ENCODE measurements at places on chromosomes 4 and X.

DNA sequence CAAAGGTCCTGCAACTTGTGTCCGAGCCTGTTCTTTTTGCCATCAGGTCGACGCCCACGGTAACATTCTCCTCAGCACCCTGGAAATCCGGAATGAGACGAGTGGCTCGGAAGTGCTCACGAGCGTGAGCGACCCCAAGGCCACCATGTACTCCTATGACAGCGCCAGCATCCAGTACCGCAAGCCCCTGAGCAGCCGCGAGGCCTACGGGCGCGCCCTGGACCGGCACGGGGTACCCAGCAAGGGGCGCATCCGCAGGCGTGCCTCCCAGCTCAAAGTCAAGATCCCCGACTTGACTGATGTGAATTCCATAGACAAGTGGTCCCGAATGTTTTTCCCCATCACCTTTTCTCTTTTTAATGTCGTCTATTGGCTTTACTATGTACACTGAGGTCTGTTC is 37.9 kb downstream of the COMMD8 start:
- no peak for DNase-seq

- no peak for DNase-seq
Measured at GRCh38 chrX:69362856-69363255, 141.3 kb upstream of the NALF2 start.

DNA sequence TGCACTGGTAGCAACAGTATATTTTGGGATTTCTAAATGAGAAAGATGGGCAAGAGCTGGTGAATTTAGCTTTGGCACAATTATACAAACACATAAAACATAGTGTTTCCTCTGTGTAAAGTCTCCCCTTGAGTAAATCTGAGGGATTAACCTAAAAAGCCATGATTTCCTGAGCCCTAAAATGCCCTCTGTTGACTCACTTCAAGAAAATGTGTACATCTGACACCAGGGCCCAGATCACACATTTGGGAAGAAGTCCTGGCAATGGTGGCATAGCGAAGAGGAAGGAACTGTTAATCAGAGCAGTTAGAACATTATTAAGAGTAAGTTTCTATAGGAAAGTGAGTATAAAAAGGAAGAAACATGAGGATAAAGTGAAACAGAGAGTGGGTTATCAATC is 338.5 kb downstream of the SPOCK3 start:
- DNase-seq, result no peak

DNA sequence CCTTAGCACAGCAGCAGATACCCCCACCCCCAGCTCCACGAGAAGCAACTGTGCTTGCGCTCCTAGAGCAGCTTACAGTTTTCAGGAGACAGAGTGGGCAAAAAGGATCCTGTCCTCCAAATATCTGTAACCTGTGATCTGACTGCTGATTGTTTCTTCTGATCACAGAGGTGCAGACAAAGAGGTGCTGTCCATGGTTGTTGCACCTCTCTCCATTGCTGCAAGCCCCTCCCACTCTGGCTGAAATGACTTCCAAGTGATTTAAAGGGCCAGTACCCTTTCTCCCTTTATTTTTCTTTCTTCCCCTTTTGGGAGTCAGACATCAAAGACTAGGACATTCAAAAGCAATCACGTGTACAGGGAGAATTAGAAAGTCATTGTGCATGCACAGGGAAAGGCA is 205.3 kb upstream of the GEMIN8 start:
- DNase-seq, result no peak

DNA sequence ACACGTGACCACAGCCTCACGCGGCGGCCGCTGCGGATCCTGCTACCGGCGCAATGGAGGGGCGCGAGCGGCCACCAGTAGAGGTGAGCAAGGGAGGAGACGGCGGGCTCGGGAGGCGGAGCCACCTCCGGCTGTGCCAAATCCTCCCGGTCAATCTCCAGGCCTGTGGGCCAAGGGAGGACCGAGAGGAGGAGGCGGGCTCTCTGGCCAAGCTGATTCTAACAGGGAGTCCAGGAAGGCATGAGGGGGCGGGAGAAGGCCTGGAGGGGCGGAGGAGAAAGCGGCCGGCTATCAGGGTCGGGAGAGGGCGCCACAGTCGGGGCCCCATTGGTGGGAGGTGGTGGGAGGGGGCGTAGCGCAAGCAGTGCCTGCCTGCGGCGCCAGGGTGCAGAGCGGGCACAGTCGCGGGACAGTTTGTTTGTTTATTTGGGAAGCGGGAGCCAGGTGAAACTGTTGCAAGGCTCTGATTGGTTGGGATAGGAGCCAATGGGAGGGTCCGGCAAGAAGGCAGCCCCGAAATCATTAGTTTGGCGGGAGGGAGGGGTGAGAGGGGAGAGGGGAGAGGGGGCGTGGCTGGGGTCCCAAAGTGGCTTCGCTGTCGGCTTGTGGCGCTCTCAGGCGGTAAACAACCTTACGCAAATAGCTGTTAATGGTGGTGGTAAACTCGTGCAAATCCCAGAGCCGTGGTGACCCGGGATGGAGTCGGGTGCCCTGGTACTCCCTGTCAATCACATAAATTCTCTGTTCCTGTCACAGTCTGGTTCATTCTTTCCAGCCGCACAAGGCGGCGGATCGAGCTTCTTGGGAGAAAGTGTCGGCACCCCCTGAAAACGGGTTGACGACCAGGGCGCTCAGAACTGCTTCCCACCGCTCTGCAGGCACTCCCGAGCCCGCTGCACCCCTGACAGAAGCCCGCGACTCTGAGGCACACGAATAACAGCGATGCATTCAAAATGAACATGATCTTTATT is at the start of gene IRS4:
IRS4 (minus strand) TSS at position 55 of the 971 bp plus-strand sequence.
- DNase-seq, result no peak

DNA sequence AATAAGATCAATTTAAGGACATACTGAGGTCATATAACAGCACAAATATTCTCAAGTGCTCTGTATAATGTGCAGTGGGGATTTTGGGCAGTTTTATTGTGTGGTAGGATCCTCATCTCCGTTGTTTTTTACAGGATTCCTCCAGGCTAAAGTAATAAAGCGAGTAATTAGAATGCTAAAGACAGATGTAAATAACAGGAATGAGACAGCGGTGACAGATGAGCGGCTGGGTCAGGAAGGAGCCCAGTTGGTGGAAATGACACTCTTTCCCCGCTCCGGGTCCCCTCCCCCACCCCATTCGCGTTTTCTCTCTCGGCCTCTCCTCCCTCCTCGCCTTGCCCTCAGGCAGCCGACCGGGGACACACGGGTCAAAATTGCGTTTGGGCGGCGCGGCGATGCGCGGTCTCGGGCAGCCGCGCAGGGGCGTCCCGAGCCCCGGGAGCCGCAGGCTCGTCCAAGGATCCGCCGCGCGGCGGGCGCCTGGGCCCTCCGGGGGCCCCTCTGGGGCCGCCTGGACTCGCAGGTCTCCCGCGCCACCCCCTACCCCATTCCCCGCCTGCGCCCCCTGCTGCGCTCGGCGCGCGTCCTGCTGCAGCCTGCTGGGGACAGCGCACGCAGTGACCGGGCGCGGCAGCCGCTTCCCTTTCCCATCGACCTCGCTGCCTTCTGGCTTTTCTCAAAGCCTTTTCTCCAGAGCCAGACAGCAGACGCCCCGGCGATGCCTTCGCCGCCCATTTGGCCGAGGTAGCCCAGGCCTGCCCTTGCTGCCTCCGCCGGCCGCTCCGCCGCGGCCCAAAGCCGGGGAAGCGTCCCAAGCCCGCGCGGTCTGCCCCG is 16.2 kb downstream of the POU4F2 start:
- no peak for DNase-seq

- no peak for DNase-seq
Measured at GRCh38 chr4:119559044-119559647, 69.5 kb downstream of the PDE5A start.

DNA sequence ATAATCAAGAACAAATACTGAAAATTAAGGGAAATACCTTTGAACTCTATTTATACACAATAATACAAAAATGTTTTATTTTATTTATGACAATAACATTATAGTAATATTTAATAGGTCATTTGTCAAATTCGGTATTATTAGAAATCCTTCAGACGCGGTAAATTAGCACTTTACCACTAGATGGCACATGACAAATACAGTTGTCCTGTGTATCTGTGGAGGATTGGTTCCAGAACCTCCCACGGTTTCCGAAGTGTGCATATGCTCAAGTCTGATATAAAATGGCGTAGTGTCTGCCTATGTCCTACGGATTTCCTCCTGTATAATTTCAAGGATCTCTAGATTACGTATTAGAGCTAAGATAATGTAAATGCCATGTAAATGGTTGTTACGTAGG is 8.1 kb upstream of the LINC00632 start:
- DNase-seq, result no peak

DNA sequence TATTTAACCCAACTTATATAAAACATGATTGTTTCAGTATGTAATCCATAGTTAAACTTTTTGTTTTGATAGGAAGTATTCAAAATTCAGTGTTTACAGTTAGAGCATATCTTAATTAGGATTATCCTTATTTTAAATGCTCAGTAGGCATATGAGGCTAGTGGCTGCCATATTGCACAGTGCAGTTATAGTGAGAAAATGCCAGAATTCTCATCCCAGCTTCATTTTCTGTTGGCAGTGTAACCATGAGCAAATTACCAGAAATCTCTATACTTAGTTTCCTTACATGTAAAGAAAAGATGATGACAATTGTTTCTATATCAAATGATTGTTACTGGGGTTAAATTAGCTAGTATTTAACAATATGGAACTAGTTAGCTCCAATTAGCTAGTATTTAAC is 265.8 kb downstream of the ARAP2 start:
- DNase-seq, result no peak

DNA sequence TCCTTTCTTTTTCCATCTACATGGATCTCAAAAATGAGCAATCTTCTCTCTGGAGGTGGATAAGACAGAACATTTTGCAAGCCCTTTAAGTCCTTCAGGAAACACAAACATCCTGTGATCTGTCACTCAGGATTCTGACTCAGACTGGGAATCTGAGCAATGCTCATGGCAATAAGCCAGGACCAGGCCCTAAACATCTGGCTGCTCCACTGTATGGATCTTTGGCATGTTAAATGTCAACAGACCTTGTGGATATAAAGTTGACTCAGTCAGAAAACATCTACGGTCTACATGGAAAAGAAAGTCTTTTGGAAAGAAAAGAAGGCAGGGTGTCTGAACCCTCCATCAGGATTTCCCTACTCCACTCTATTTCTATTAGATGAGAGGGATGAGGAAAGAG is 17.8 kb upstream of the CHIC2 start:
- DNase-seq, result no peak

GRCh38 chrX:121579016-121579760 is 531.8 kb downstream of the GLUD2 start:
- DNase-seq, result no peak

DNA sequence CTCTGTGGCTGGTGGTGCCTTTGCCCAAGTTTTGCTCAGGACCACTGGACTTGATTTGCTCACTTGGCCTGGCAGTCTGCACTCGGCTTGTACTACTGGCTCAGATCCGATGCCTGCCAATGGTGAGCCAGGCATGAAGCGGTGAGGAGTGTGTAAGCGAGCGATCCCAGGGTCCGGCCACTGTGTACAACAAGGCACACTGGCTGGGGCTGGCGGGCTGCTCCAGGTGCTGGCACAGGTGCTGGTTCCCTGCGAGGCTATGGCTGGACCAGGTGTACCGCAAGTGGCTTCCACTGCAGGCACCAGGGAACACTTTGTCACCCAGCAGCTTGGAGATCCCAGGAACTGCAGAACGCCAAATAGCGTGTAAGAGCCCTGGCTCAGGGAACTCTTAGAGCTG is 329.7 kb downstream of the CCSER1 start:
- DNase-seq, result no peak

GRCh38 chr4:40164459-40164858 is 32.4 kb upstream of the RHOH start:
- DNase-seq, result no peak

DNA sequence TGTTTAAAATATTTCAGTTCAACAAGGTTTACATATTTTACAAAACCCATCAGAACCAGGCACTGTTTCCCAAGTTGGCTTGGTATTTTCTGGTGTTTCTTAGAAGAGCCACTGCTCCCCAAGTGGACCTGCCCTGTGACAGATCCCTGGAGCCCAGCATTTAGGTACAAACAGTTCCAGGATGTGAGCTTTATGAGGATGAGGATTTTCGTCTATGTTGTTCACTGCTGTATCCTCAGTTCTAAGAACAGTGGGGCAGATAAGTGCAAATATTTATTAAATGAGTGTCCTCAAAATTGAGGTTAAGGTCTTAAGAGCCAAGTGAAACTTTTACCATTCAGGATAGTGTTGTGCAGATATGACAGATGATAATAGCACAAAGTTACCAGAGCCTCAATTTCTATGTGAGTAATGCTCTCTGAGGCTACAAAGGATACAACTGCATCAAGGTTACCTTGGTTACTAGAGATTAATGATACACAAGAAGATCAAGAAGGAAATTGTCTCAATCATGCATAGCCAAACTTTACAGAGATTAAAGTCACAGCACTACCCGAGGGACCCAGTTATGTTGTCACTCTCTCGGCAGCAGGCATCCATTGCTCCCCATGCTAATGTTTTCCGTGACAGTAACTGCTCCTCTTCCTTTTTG is 37.5 kb downstream of the ANXA3 start:
- no peak for DNase-seq

DNA sequence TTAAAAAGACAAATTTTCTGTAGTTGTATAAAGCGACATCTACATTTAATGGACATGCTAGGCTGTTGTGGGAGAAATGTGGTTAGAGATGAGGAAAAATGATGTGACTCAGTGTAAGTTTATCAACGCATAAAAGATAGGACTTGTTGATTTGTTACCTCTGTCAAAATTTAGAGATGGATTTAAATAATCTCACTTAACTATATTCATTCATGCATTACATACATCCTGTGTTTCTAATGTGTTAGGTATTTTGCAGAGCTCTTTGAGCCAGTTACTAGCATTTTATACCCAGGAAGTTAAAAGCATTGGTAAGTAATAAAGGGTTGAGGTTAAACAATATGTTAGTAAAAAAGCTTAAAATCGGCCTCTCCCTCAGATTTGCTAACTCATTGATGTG is 34.3 kb downstream of the METAP1 start:
- no peak for DNase-seq

DNA sequence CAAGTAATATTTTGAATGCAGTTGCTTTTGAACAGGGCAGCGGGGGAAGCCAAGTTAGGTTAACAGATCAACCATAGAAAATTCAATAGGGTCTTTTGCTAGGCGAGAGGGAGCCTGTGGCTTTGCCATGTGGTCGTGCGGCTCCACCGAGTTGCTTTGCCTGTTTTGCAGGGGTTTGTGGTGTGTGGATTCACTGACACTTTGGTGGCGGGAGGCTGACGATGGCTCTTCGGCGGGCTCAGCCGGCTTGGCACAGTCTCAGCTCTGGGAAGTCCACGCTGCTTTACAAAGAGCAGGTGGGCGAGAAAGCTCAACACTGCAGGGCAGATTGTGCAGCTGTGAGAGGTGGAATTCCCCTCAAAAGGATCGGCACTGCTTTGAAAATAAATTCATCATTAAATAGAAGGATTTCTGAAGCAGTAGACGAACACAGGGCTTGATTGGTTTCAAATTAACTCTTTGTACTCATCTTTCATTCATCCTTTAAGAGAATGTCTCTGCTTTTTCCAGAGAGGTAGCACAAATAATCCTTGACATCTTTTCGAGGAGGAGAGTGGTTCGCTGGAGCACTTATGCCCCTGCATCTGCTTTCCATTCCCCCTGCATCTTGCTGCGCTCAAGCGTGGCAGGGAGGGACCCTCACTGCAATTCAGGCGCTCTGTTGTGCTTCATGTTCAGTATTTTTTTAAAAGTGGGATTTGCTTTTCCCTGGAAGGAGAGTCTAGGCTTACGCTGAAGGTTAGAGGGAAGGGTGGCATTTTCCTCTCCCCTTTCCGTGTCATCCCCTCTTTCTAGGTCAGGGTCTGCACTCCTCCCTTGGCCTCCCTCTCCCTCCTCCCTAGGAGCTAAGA is 201.8 kb upstream of the LEF1 start:
- DNase-seq, result no peak

- DNase-seq, result no peak
Measured at GRCh38 chr4:142274137-142274536, 572.0 kb downstream of the INPP4B start.
